ENCODE measurements at places on chromosomes 5 and 9.

- DNase-seq: no peak
Measured at GRCh38 chr9:92173318-92173717, 58.1 kb upstream of the SPTLC1 start.

DNA sequence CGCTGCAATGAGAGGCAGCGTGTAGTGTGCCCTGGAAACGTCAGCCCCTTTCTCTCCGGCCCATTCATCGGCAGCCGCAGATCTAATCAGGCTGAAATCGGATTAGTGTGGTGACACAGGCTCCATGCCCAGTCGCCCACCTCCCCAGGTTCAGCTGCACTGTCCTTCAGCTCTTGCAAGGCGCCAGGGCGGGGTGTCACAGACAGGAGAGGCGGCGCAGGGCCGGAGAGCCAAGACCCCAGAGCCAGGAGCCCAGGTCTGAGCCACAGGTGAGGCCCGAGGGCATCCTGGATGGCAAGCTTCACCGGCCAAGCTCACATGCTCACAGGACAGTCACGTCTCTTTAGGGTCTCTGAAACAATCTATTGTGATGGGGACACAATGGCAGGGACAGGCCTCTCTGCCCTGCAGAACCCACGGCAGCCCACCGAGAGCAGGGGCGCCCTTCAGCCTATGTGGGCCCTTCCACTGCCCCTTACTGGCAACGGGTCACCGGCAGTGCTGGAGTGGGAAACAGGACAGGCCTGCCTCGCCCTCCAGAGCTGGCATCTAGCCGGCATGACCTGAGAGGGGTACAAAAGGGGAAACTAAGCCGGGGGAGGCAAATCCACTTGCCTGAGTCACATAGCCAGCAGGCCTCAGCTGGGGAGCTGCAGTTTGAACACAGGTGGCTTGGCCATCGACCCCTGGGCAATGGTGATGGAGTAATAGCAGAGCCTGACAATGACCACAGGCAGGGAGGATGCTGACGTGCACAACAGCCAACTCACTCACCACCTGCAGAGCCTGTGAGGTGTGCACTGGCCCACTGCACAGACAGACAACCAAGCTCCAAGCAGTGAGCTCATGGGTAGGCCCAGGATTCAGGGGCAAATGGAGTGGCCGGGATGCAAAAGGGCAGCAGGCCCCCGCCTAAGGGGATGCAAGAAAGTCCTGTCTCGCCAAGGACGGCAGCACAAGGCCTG, 48.1 kb downstream of the VAV2 start:
- DNase-seq: no peak

DNA sequence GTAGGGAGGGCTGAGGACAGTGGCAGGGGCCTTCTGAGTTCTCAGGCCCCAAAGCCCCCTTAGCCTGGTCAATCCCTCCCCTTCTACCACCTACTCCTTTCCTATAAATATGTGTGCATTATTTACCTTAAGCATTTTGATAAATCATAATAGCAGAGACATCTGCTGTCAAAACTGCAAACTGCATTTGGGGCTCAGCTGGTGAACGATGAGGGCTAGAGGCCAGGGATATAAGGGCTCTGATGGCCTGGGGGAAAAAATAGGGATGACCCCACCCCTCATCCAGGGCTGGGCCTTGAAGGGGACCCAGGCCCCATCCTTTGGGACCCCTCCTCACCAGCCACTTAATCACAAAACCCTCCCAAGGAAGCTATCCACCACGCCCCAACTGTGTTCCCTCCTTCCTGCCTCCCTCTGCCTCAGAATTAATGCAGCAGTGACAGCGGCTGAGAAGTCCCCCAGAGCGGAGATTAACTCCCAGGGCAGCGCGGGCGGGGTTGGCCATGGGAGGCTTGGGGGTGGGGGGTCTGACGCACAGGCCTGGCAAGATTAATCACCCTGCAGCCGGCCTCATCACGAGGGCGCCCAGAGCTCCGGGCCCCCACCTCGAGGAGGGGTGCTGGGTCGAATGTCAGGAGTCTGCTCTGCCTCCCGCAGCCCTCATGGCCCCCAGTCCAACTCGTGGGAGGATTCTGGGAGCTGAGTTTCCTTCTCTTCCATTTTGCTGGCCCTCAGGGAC, 42.1 kb downstream of the CXXC5 start:
- no peak for DNase-seq

GRCh38 chr9:135887021-135887507, 20.3 kb downstream of the CAMSAP1 start:
- DNase-seq: no peak

GRCh38 chr5:148740079-148740858, 85.9 kb upstream of the HTR4 start:
- no peak for DNase-seq

DNA sequence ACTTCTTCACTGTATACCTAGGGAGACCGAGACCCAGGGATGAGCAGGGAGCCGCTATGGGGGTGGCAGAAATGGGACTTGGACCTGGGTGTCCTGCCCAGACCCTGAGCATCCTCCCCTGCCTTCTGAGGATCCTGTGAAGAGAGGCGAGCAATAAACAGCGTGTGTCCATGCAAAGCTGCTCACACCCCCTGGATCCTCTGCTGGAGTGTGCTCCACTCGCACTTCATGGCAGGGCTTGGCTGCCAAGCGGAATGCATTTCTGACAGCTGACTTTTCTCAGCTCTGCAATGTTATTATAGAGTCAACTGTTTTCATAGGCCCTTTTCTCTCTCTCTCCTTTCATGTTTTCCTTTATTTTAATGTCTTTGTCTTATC, 31.0 kb upstream of the ALDH1B1 start:
- no peak for DNase-seq

GRCh38 chr5:1864896-1865440, 17.8 kb downstream of the IRX4 start:
- DNase-seq: no peak

- DNase-seq: no peak
Measured at GRCh38 chr5:94480486-94480885, 137.9 kb downstream of the KIAA0825 start.

DNA sequence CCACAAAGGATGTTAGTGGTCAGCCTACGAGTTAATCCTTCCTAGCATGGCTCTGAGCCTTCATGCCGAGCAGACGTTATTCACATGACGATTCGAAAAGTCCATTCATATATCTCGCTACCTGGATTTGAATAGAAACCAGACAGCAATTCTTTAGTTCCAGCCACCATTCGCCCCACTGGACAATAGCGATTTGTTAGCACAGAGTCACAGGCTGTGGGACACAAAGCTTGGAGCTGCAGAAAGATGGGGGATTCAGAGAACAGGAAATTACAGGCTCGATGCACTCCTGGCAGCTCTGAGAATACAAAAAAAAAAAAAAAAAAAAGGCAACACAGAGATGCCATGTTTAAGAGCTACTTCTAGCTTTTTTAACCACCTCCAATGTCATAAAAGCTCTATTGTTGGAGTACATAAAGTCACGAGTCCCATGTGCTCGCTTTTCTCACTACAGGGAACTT, 110.7 kb downstream of the NR6A1 start:
- no peak for DNase-seq

DNA sequence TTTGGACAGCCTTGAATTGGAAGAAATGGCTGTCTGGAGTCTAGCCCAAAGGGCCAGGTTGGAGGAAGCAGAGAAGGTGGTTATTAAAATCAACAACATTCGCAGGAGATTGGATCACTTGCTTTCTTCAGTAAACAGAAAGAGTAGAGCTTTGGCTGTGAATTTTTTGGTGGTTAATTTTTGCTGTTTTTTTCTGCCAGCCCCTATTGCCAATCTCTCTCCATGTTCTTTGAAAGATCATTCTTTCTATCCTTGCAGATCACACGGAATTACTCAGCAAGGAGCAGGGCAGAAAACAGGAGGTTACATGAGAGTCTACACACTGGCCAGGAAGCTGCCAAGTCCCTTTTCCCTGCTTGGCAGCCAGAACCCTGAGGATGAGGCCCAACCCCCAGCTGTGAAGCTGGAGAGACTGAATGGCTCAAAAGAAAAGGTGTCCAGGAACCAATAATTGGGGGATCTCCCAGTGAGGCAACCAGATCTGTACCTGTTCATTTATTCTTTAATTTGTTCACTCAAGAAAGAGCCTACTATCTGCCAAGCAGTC, 13.0 kb downstream of the GLRX start:
- no peak for DNase-seq

GRCh38 chr5:96655506-96655905, 6.7 kb upstream of the CAST start:
- DNase-seq: no peak

GRCh38 chr5:112013660-112014059, 256.7 kb upstream of the NREP start:
- no peak for DNase-seq

GRCh38 chr5:10578869-10579268, 15.0 kb downstream of the ANKRD33B start:
- DNase-seq: no peak

- no peak for DNase-seq
Measured at GRCh38 chr9:19127871-19128500, 694 bp upstream of the PLIN2 start.

- DNase-seq: no peak
Measured at GRCh38 chr9:132671620-132672412, 1.6 kb downstream of the GTF3C4 start.

- no peak for DNase-seq
Measured at GRCh38 chr5:32059761-32060530, 114.2 kb downstream of the GOLPH3 start.

DNA sequence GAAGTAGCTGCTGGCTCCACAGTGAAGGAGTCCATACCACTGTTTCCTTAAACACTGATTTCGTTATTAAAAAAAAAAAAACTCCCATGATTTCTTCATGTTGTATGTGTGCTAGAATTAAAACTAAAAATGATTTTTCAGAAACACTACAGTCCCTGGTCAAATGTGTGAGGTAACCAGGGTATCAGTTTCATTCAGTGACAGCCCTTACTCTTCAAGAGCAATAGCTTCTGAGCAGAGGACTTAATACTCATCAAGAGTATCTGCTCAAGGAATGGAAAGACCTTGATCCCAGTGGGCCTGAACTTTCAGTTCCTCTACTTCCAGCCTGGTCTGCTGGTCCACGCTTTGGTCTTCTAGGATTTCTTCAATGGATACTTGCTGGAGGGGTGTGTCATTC, 95.1 kb downstream of the BNC2 start:
- DNase-seq: no peak

DNA sequence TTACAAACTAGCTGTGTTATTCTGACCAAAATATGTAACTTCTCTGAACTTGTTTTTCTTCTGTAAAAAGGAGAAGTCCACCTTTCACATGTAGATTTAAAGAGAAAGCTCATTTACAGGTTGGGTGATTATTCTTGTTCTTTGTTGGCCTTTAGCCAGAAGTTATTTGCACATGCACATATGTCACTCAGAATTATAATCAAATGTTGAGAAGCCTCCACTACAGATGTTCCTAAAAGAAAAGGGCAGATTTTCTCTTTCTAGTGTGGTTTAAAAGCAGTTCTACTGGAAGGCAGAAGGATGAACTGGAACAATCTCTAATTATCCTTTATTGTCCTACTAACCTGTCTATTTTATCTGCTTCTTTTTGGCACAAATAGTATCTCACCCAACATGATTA, 209.8 kb upstream of the ELAVL2 start:
- no peak for DNase-seq

GRCh38 chr5:180194410-180195345, 14.3 kb downstream of the RASGEF1C start:
- no peak for DNase-seq

GRCh38 chr5:137405393-137405792, 93.7 kb downstream of the SPOCK1 start:
- no peak for DNase-seq

DNA sequence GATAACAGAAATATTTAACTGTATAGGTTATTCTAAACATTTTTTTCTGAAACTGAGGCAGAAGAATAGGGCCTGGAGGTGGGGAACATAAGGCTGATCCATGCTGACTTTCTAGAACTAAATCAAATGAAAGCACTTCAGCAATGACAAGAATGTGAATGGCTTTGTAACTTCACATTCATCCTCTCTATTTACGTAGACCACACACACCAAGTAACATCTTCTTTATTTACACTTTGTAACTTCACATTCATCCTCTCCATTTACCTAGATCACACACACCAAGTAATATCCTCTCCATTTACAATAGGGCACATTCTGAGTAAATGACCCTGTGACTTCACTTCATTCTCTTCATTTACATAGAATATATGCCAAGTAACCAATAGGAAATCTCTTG, 251.8 kb upstream of the CDH9 start:
- DNase-seq: no peak

GRCh38 chr5:171678646-171679045, 107.0 kb upstream of the SMIM23 start:
- no peak for DNase-seq

DNA sequence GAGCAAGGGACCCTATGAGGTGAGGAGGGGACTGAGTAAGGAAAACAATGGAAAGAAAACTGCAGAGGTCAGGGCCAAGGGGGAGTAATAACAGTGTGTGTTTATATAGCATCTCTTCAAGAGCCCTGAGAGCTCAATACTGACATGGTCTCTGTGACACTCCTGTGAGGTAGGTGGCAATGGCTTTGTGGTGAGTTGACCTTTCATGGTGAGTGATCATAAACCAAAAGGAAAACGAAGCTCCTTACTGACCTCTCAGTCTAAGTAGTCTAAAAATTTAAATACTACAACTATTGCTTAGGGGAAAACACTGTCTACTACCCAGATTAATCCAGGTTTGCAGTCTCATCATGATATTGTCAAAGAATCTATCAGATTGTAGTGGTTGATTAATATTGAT, 130.9 kb downstream of the SNCAIP start:
- no peak for DNase-seq

DNA sequence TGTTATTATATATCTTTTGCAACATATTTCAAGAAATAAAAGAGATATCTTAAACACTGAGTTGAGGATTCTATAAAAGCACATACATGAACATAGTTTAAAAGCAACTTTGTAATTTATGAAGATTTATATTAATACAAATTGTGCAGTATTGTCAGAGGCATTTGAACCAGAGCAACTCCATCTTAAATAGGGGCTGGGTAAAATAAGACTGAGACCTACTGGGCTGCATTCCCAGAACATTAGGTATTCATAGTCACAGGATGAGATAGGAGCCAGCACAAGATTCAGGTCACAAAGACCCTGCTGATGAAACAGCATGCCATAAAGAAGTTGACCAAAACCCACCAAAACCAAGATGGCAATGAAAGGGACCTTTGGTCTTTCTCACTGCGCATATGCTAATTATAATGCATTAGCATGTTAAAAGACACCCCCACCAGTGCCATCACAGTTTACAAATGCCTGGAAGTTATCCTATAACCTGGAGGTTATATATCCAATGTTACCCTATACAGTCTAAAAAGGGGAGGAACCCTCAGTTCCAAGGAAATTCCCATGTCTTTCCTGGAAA, 320.2 kb downstream of the FAM170A start:
- DNase-seq: no peak

GRCh38 chr5:180157866-180158265, 51.1 kb downstream of the RASGEF1C start:
- no peak for DNase-seq

- no peak for DNase-seq
Measured at GRCh38 chr9:81045658-81046057, 643.7 kb downstream of the TLE1 start.

GRCh38 chr9:125524583-125525355, 182.2 kb downstream of the MAPKAP1 start:
- no peak for DNase-seq
